ENCODE measurements at places on chromosomes 7 and 10. TPM values are rescaled to one million over a fixed set of nuclear protein-coding genes. Genes with fewer than 3 reads are reported as not detected.

GIMAP8 gene
- polyA plus RNA-seq, result 10.2 TPM

PLCE1 gene
- polyA plus RNA-seq, result 5.9 TPM

DNA sequence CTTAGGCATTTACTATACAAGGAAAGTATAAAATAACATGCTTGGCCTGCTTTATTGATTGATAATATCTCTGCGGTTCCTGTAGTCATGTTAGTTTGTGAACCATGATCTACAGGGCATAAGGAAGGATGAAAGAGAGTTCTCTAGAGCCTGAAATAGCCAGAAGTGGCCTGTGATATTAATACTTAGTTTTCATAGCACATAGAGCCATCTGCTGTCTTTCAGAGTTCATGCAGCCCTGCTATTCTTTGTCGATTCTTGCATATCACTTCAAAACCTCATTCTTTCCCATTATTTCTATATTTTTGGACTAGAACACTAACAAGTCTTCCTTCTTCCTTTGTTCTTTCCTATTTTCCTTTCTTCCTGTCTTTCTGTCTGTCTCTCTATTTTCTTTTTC, 26.4 kb upstream of the PRKG1 start:
- no peak for DNase-seq

- DNase-seq, result no peak
Observed at GRCh38 chr7:38169847-38170246, 8.2 kb upstream of the STARD3NL start.

- no peak for DNase-seq
Observed at GRCh38 chr10:103874730-103875129, 19.4 kb upstream of the SH3PXD2A start.

Measured in kidney (tissue), 22 donors.